ENCODE measurements at places on chromosomes 3 and 15.

GRCh38 chr3:125624341-125624740, 29.0 kb upstream of the OSBPL11 start:
- no peak overlapping the region for H3K27ac ChIP-seq
- no peaks in the 10 kb centered on the region for H3K36me3 ChIP-seq
- no peak for DNase-seq

DNA sequence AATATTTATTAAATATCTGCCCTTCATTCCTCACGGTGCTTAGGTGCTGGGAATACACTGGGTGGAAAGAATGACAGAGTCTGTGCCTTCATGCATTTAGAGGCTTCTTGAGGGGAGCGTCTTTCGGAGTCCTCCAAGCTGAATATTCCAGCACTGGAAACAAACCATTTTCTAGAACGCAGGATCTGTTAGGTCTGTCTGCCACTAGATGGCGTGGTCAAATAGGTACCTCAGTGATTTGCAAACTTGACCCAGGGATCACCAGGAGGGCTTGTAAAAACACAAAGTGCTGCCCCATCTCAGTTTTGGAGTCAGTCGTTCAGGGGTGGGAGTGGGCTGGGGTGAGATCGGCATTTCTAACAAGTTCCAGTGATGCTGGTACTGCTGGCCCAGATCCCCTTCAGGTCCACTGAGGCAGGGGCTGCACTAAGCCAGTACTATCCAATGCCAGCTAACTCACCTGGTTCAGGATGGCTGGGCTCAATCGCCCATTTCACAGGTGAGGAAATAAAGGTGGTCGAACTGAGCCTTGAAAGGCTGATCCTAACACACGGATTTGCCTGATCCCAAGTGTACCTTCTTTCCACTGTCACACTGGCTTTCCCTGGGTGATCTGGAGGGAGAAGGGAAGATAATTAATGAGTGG, 14.8 kb downstream of the ARNT2 start:
- no peaks in the 10 kb centered on the region for H3K36me3 ChIP-seq
- H3K27me3 ChIP-seq, result peaks cover 47% of the 10 kb centered on the region
- no peak overlapping the region for H3K4me3 ChIP-seq
- no peaks in the 10 kb centered on the region for H3K4me1 ChIP-seq

DNA sequence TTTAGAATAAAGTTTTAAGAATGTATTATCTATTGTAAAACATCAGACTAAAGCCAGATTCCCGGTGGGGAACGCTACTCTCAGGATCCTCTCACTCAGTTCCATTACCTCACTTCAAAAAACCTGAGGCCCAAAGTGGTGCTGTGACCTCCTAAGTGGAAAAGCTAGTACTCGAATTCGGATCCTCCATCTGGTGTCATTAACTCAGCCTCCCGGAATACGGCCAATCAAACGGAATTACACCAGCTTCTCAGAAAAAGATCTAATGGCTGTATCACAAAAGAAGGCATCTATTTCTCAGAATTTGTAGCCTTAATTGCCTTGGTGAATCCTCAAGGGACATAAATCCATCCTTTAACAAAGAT, 627 bp downstream of the ACAD11 start:
- H3K4me1 ChIP-seq, result peaks cover 36% of the 10 kb centered on the region
- H3K36me3 ChIP-seq, result peaks cover 23% of the 10 kb centered on the region
- peak overlapping the region; percentile 99 for H3K27ac ChIP-seq
- peak overlapping the region; percentile 92 for H3K4me3 ChIP-seq
- no peak for DNase-seq

DNA sequence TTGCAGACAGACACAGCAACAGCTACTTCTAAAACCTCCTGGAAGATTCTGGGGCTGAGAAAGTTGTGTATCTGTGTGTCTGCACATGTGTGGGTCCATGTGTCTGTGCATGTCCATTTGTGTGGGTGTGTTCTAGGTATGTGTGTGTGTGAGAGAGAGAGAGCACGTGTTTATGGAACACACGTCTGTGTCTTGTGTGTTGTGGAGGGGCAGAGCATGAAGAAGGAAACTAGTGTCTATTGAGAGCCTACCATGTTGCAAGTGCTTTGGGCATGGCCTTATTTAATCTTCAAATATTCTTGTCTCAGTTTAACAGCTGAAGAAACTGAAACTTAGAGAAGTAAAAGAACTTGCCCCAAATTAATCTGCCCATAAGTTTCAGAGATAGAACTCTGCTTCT, 327.5 kb downstream of the UACA start:
- H3K27ac ChIP-seq, result no peak overlapping the region
- peaks cover 3% of the 10 kb centered on the region for H3K36me3 ChIP-seq
- H3K4me3 ChIP-seq, result no peak overlapping the region
- DNase-seq, result no peak
- peaks cover 12% of the 10 kb centered on the region for H3K4me1 ChIP-seq

DNA sequence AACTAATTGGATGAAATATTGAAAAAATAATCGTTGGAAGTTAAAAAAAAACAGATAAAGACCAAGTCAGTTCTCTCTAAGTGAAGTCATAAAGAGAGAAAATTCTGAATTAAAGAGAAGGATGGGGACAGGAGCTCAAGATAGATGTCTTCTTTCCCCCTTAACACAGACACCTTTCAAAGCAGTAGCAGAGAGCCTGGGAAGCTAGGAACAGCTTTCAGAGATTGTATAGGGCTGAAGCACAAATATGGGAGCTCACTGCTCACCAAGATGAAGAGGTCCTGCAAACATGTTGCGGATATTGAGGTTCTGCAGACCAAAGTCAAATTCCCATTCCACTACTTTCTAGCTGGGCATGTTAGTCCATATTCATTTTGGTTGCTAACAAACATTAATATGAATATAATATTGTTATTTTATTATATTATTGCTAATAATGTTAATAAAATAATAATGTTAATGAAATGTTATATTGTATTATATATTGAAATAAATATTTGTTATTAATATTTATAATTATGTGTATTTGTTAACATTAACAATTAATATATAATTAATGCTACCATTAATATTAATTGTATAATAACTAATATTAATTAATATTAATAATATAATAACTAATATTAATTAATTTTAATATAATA, 319.1 kb downstream of the OXSM start:
- no peak overlapping the region for H3K27ac ChIP-seq
- no peak for DNase-seq
- no peak overlapping the region for H3K4me3 ChIP-seq
- H3K27me3 ChIP-seq, result no peaks in the 10 kb centered on the region
- no peaks in the 10 kb centered on the region for H3K36me3 ChIP-seq

DNA sequence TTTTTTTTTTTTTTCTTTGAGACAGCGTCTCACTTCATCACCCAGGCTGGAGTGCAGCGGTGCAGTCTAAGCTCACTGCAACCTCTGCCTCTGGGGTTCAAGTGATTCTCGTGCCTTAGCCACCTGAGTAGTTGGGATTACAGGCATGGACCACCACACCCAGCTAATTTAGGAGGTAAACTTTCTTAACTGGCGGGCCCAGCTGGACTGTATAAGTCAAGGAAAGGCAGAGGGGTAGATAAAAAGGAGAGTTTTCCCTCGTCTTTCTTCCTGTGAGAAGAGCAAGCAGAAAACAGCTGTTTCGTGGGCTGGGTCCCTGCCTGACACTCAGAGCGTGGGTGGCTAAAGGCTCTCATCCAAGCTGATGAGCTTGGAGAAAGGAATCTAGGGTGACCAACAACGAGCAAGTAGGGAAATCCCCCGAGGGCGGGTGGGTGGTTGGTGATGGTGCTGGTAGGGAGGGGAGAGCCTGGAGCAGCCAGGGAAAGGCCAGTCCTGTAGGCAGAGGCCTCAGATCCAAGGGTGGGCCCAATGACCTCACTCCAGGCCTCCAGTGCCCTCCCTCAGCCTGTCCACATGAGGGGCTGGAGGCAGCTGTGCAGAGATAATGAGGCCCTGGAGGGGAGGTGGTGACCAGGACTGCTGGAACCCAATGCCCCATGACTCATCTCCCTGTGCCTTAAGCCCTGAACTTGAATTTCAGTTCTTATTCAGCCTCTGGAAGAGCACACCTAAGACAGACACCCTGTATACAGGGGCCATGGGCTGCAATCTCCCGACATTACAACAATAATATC, 43.1 kb upstream of the LIMD1 start:
- no peak overlapping the region for H3K4me3 ChIP-seq
- peaks cover 11% of the 10 kb centered on the region for H3K36me3 ChIP-seq
- no peak for DNase-seq
- no peak overlapping the region for H3K27ac ChIP-seq
- H3K4me1 ChIP-seq, result peaks cover 15% of the 10 kb centered on the region
- no peaks in the 10 kb centered on the region for H3K27me3 ChIP-seq

DNA sequence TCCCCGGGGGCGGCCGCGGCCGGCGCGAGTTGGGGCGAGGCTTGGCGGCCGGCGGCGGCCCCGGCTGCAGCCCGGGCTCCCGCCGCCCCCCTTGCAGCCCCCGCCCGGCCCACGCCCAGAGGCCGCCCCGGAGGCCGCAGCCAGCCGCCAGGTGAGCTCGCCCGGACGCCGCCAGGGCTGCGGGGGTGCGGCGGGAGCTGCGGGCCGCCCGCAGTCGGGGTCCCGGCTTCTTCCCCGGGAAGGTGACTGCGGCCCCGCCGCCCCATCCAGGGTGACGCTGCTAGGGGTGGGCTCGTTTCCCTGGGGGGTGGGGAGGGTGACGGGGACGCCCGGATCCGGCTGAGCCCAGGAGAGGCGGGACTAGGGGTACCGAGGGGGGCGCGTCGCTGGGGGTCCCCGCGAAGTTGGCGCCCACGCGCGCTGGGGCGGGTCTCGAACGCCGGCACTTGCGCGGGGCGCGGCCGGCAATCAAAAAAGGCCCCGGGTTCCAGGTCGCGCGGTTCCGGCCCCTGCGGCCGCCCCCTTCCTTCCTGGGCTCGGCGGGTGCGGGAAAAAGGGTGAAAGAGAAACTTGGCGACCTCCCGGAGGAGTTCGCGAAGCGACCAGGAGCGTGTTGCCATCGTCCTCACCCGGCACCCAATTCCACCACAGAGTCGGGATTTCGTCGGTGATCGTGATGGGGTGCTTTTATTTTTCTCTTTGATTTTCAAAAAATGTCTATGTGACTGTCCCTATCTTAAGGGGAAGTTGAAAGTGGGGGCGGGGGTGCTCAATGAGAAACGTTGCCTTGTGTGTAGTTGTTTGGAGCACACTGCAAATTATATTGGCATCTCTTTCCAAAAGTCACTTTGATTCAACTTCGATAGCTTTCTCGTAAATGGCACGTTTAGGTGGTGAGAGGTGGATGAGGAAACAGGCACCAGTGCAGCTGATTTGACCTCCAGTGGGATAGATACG, 619 bp downstream of the ATXN7 start:
- H3K4me3 ChIP-seq, result peak overlapping the region; percentile 88
- peak; percentile 14 for DNase-seq
- peaks cover 31% of the 10 kb centered on the region for H3K36me3 ChIP-seq

- no peak overlapping the region for H3K27ac ChIP-seq
- peaks cover 3% of the 10 kb centered on the region for H3K4me1 ChIP-seq
- no peak for DNase-seq
Measured at GRCh38 chr15:35674873-35675781, 129.2 kb upstream of the DPH6 start.

- no peaks in the 10 kb centered on the region for H3K27me3 ChIP-seq
- H3K36me3 ChIP-seq, result no peaks in the 10 kb centered on the region
- DNase-seq, result no peak
- H3K4me1 ChIP-seq, result no peaks in the 10 kb centered on the region
- H3K27ac ChIP-seq, result no peak overlapping the region
Measured at GRCh38 chr3:137463131-137463530, 301.0 kb upstream of the SOX14 start.

GRCh38 chr15:100968050-100968966, 49.2 kb downstream of the LRRK1 start:
- no peaks in the 10 kb centered on the region for H3K4me1 ChIP-seq
- H3K27me3 ChIP-seq, result peaks cover 57% of the 10 kb centered on the region
- no peak overlapping the region for H3K27ac ChIP-seq
- no peak overlapping the region for H3K4me3 ChIP-seq

DNA sequence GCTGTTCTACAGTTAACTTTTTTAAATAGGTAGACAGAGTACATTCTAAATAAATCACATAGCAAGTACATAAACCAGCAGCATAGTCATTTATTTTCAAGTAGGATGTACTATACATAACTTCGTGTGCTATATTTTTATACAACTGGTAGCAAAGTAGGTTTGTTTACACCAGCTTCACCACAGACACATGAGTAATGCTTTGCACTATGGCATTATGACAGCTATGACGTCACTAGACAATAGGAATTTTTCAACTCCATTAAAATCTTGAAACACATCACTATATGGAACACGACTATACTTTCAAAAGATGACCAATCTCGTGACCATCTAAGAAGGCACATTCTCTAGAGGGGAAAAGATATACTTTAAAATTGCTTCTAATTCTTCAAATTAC, 3.5 kb downstream of the TEX55 start:
- H3K36me3 ChIP-seq, result peaks cover 5% of the 10 kb centered on the region
- no peak for DNase-seq
- H3K4me1 ChIP-seq, result peaks cover 9% of the 10 kb centered on the region

GRCh38 chr3:155603302-155603701, 141.6 kb downstream of the PLCH1 start:
- DNase-seq, result no peak
- no peaks in the 10 kb centered on the region for H3K36me3 ChIP-seq
- no peak overlapping the region for H3K4me3 ChIP-seq
- no peak overlapping the region for H3K27ac ChIP-seq
- no peaks in the 10 kb centered on the region for H3K4me1 ChIP-seq
- no peaks in the 10 kb centered on the region for H3K27me3 ChIP-seq

GRCh38 chr3:112027826-112028225, 6.7 kb upstream of the TMPRSS7 start:
- H3K4me3 ChIP-seq, result no peak overlapping the region
- DNase-seq, result no peak
- H3K4me1 ChIP-seq, result no peaks in the 10 kb centered on the region
- H3K36me3 ChIP-seq, result no peaks in the 10 kb centered on the region
- no peaks in the 10 kb centered on the region for H3K27me3 ChIP-seq

GRCh38 chr15:61146091-61146930, 82.8 kb downstream of the RORA start:
- no peak for DNase-seq
- no peak overlapping the region for H3K27ac ChIP-seq
- no peak overlapping the region for H3K4me3 ChIP-seq
- H3K4me1 ChIP-seq, result no peaks in the 10 kb centered on the region

- no peaks in the 10 kb centered on the region for H3K27me3 ChIP-seq
- no peaks in the 10 kb centered on the region for H3K4me1 ChIP-seq
- H3K36me3 ChIP-seq, result no peaks in the 10 kb centered on the region
- no peak overlapping the region for H3K27ac ChIP-seq
Measured at GRCh38 chr3:88812576-88812975, 294.8 kb upstream of the EPHA3 start.

DNA sequence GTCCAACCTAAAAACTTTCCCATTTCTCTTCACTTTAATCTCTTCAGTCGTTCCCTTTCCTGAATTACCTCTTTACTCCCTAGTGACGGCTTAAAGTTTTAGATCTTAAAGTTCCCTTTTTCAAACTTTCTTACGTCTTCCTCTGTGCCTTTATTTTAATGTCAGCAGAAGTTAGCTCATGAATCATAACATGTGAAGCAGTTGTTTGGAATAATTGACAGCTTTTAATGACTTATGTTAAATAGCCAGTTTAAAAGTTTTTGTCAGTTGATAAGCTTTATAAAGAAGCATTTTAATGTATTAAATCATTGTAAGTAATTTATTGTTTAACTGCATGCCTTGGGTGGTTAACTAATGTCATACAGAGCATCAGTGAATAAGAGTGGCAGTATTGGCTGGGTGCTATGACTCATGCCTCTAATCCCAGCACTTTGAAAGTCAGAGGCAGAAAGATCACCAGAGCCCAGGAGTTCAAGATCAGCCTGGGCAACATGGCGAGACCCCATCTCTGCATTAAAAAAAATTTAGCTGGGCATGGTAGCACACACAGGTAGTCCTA, 33.9 kb downstream of the PIK3CA start:
- H3K4me1 ChIP-seq, result peaks cover 39% of the 10 kb centered on the region
- no peaks in the 10 kb centered on the region for H3K27me3 ChIP-seq
- no peak overlapping the region for H3K27ac ChIP-seq
- H3K36me3 ChIP-seq, result peaks cover 4% of the 10 kb centered on the region

GRCh38 chr3:15451216-15452113, 24.1 kb downstream of the EAF1 start:
- peaks cover 12% of the 10 kb centered on the region for H3K36me3 ChIP-seq
- H3K27me3 ChIP-seq, result no peaks in the 10 kb centered on the region
- no peak for DNase-seq
- peak overlapping the region; percentile 63 for H3K27ac ChIP-seq
